NCI-H1694 (cell line): ENCODE measurements at places on chromosomes 7 and 10.

GRCh38 chr10:130040817-130041330 is 69.8 kb downstream of the C10orf143 start:
- no peak for DNase-seq

- no peak for DNase-seq
These were observed 82.2 kb downstream of the JCAD start for GRCh38 chr10:29977171-29977570.

DNA sequence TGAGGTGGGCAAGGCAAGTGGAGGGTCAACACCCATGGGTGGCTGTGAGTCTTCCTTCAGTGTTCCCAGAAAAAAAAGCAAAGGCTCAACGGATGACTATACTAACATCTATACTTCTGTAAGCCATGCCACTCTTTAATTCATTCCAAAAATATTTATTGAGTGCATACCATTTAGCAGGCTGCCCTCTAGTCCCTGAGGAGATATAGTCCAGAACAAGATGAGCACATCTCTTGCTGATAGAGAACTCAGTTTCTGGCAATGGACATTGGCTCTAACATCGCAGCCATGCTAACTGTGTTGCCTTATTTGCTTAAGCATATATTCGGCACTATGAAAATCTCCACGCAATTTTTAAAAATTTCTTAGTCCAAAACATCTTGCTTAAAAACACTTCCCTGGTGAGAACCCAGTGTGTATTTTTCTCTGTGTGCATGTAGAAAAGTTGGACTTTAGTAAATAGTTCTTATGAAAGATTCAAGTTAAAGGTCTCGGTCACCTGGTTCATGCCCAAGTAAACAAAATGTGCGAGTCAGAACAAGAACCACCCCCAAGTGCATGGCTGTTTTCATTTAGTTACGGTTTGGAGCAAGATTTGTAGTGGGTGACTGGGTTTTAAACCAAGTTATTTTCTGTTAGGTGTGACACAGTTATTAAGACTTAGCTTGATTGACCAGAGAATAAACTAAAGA is 69.8 kb downstream of the MET start:
- no peak for DNase-seq

DNA sequence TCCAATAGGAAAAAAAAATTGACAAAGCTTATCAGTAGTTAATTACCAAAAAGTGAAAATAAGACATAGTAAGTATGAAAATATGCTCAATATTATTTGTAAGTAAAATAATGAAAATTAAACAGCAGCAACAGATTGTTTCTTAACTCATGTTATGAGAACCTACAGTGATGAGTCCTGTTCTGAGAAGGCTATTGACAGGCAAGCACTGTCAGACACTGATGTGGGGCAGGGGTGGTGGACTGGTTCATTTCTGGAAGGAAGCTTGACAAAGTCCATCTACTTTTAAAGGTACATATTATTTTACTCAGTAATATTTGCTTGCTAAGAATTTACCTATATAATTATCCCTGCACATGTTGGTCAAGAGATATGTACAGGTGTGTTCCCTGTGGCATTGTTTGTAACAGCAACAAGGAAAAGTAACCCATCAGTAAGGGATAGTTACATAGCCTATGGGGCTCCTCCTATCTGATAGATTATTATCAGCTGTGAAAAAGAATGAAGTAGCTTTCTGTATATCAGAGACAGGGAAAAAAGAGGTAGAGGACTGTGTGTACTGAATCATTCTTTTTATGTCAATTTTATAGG is 161.6 kb downstream of the RTKN2 start:
- DNase-seq = no peak

DNA sequence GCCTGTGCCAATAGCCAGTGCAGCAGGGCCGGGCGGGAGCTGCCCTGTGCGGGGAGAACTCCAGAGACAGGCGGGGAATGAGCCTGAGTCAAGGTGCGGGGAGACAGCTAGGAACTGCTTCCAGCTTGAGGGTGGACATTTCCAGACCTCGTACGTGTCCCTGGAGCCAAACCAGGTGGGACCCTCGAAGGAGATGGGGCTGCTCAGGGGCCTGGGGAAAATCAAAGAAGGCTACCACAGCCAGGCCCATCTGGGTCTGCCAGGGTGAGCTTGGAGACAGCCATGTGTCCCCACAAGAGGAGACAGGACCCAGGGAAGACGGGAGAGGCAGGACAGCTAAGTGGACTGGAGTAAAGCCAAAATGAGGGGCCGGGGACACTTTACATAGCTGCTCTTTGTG is 504.9 kb upstream of the MGMT start:
- no peak for DNase-seq

GRCh38 chr7:92750447-92750839 is 85.9 kb downstream of the CDK6 start:
- no peak for DNase-seq

DNA sequence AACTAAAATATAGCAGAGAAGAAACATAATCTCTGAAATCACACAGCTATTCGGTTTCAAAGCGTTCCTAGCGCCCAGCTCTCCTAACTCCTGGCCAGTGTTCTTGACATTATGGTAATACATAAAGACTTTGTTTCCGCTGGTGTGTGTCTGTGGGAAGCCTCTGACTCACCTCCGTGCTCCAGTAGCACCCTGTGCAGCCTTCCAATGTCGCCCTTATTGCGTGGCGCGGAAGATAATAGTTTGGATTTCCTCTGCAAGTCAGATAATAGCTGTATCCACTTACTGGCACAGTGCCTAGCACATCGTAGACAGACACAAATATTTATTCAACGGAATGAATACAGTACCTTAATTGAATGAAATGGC is 570 bp downstream of the BMS1 start:
- no peak for DNase-seq

DNA sequence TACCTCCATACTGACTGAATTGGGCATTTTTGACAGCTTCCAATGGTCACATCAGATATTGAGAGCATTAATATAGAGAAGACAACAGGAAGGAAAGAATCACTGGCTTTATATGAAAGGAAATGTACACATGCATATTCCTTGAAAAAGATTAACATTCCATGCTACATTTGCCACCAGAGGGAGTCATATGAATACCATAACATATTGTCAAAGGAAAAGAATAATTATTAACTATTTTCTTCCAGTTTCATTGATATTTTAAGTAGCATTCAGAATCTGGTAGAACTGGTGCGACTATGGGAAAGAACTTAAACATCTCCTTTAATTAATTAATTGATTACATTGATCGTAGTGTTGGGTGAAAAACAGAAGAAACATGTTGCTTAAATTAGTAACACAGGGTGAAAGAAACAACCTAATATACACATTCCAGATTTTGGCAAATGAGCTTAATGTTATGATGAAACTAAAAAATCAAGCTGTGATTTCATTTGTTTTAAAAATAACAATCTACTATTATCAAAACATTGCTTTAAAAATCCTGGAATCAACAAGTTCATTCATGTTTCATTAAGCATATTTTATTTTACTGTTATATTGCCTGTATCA is 71.5 kb downstream of the GPR85 start:
- DNase-seq = peak; percentile 59

DNA sequence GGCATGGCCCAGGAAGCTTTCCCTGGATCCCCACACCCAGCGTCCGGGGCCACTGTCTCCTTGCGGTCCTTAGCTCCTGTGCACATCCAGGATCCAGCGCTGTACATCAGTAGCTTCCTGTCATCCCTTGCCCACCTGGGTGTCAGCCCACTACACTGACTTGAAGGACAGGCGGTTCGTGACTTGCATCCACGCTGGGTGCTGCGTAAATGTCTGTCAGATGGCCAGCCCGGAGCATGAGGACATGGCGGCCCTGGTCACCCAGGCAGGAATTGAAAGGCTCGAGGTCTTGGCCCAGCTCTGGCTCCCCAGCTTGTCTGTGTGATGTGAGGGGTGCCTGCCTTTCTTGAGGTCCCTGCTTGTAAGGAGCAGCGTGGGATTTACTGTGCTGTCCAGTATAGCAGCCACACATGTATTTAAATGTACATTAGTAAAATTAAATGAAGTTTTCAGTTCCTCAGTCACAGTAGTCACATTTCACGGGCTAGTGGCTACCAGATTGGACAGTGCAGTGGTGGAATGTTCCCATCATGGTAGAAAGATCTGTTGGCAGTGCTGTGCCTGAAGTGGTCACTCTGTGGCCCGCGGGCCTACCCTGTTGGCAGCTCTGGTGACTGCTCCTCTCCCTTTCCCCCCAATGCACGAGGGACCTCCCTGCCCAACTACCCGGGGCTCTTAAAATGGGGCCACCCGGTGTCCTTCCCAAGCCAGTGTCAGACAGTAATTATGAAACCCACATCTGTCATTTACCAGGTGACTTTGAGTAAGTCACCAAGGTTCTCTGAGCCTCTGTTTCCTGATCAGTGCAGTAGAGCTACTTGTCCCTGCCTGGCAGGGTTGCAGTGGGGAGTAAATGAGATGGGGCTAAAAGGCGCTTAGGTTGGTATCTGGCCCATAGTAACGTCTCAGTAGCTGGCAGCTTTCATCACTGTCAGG is 97.8 kb upstream of the PPIF start:
- no peak for DNase-seq

GRCh38 chr7:155653803-155654202 is 9.3 kb downstream of the RBM33 start:
- no peak for DNase-seq

- DNase-seq = no peak
These were observed 66.7 kb upstream of the SORCS3 start for GRCh38 chr10:104574427-104574826.

DNA sequence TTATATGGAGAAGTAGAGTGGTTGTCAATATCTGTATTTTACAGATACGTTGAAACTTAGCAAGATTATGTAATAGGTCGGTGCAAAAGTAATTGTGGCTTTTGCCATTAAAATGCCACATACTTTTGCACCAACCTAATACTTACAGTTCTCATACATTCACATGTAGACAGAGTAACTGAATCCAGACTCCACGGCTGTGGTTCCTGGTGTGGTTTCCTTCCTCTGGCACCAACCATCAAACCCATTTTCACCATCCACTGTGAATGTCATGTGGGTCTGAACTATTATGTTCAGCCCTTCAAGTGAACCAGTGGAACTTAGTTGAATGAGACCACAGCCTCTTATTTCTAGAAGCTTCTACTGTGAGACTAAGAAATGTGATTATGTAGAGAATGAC is 31.5 kb upstream of the SLIT1 start:
- no peak for DNase-seq

DNA sequence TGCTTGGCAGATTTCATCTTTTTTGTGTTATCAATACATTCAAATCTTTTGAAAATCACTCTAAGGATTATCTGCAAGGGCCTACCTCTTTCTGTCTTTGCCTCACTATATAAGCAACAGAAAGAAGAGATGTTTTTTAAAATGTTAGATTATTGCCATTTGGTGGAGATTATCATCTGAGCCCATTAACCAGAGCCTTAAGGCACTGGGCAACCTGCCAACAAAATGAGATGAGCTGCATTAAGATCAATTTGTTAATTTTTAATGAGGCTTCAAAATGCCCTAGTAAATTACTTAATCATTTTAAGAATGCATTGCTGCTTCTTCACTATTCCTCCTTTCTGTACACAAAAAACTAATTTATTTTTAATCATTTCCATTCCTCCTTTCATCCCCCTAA is 314.1 kb downstream of the SNX13 start:
- no peak for DNase-seq

- DNase-seq = no peak
These were observed 161.8 kb downstream of the NRF1 start for GRCh38 chr7:129773328-129773731.

GRCh38 chr10:132641966-132642731 is 104.6 kb downstream of the INPP5A start:
- no peak for DNase-seq

DNA sequence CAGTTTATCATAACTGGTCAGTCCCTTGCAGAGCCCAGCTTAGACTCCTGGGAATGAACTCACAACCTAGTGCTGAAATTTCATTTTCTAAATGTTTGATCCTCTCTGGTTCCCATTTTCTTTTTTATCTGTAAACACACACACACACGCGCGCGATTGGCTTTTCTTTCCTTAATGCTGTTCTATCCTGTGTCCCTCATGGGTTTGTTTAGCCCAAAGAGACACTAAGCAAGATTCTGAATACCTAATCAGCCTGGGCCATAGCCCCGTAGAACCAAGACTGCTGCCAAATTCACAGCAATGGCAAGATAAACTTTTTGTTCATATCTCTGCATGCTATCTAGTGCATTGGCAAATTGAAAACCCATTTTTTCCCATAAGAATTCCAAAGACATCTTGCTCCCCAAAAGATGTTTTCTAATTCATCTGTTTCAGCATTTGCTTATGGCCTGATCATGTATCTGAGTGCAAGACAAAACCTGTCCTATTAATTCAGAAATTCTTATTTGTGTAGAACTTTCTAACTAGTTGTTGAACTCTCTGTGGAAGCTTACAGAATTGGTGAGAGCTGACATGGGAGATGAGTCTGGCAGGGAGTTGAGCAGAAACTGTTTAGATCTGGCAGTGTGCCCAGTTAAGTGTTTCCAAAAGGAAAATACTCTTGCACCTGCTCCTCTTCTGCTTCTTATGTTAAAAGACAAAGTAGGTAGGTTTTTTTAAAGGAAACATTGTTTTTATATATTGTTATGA is 1.8 kb upstream of the IFIT1 start:
- no peak for DNase-seq

- DNase-seq = no peak
These were observed 35.8 kb downstream of the SLC26A4 start for GRCh38 chr7:107696330-107696946.

- peak; percentile 84 for DNase-seq
These were observed 65.3 kb downstream of the OR13A1 start for GRCh38 chr10:45249978-45250693.

DNA sequence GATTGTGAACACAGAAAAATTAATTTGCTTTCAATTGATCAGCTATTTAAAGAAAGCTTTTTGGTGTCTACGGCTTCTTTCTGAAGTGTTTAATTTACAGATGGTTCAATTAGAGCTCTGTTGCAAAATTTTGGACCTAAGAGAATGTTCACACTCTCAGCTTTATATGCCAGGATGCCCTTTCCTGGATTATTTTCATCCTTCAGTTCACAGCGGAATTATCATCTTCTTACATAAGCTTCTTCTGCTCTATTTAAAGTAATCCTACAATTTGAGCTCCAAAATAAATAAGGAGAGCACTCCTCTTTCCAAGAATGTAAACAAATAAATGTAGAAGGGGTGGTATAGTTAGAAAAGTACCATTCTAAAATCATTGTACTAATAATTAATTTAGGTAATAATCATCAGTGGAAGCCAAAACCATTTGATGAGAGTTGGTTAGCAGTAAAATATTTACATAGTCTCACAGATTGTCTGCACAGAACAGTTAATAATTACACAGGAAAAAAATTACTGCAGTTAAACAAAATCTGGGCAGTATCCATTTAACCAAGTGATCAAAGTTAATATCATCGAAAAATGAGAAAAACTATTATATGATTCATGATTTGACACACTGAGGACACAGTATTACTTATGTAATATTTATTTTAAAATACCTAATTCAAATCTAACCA is 298.0 kb upstream of the TMEM229A start:
- no peak for DNase-seq

- no peak for DNase-seq
These were observed 319.7 kb downstream of the GFRA1 start for GRCh38 chr10:115953281-115953680.
